Mammary epithelial cell (primary cell): ENCODE measurements at places on chromosomes 3 and 15.

DNA sequence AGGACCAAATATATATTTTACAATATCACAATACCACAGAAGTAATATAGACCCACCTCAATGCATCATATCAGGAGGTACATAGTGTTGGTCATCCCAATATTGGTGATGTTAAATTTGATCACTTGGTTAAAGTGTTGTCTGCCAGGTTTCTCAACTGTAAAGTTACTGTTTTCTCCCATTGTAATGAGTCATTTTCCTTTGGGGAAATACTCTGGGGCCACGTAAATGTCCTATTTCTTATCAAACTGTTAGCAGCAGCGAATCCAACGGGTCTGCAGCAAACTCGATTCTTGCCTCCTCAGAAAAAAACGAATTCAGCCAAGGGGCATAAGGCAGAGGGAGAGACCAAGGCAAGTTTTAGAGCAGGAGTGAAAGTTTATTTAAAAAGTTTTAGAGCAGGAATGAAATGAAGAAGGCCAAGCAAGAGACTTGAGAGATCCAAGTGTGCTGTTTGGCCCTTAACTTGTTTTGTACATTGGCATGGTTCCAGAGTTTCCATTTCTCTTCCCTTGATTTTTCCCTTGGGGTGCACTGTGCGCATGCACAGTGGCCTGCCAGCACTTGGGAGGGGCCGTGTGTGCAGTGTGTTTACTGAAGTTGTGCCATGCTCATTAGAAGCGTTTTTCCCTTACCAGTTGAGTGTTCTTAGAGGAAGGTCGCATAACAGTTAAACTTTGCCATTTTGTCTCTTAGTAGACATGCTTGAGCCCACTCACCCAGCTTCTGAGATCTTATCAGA, 512.5 kb downstream of the AGBL1 start:
- DNase-seq = no peak

- DNase-seq = no peak
Measured at GRCh38 chr15:61030451-61030850, 198.7 kb downstream of the RORA start.

GRCh38 chr3:127598841-127599570, 795 bp downstream of the MCM2 start:
- DNase-seq = peak; percentile 14

DNA sequence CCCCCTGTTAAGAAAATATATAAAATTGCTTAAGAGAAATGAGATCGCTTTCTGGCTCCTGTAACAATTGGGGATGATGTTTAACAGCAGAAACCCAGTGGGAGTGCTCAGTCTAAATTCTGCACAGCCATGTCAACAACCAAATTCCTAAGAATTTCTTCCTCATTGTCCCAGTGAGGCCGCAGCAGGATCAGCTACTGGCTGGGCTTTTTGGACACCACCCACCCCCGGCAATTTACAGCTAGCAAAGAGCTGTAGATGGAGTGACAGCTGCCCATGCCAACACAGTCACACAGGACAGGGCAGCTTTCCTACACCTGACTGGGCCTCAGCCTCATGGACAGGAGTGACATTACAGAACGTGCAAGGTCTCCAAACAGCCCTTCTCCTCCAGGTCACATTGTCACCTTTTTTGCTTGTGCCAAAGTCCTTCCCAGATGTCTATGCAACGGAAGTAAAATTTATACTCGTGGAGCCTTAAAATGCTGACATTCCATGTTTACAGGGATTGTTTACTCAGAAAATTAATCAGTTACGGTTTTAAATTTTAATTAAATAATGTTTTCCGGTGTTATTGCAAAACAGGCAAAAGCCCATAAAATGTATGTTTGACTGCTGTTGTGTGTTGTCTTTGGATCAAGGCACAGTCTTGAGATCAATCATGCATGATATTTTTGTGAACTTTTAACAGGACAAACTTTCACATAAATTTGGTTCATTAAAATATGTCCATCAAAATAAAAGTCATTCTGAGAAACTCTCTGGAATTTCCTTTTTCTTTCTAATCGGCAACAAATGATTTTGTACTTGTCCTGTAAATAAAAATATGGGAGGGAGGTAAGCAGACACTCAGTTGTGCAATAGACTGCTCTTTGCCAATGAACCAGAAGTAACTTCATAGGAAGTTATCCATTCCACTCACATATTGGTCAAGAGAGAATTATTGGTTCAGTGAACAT, 943.2 kb downstream of the MCTP2 start:
- no peak for DNase-seq

- DNase-seq = no peak
Measured at GRCh38 chr15:51022206-51022605, 72.5 kb downstream of the TNFAIP8L3 start.

DNA sequence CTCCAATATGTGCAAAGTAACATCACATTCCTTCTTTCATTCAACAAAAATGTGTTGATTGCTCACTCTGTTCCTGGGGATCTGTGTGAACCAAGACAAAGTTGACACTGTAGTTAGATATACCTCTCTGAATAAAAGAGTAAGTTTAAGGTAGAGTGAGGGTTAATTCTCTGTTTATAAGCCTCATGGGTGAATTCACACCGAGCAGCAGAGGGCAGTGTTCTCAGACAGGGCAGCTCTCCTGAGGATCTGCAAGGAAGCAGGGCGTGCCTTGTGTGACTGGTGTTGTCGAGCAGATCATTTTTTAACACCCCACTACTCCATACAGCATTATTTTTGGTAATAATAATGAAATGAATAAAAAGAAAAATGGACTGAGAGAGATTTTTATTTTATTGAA, 34.4 kb downstream of the PAQR9 start:
- DNase-seq = peak; percentile 58

DNA sequence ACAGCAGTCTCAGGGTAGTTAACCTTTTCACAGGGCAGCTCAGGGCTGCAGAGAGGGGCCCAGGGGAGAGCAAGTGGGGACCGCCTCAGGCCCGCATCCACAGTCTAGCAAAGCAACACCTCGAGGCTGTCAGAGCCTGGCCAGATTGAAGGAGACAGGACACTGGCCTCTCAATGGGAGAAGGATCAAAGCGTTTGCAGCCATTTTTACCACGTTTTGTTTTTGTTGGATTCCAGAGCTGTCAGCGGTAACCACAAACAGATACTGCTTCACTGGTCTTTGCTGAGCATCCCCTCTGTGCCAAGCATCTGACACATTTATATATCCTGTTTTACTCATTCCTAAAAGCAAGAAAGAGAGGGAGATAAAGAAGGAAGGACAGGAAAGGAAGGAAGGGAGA, 153.8 kb downstream of the SHQ1 start:
- DNase-seq = no peak

DNA sequence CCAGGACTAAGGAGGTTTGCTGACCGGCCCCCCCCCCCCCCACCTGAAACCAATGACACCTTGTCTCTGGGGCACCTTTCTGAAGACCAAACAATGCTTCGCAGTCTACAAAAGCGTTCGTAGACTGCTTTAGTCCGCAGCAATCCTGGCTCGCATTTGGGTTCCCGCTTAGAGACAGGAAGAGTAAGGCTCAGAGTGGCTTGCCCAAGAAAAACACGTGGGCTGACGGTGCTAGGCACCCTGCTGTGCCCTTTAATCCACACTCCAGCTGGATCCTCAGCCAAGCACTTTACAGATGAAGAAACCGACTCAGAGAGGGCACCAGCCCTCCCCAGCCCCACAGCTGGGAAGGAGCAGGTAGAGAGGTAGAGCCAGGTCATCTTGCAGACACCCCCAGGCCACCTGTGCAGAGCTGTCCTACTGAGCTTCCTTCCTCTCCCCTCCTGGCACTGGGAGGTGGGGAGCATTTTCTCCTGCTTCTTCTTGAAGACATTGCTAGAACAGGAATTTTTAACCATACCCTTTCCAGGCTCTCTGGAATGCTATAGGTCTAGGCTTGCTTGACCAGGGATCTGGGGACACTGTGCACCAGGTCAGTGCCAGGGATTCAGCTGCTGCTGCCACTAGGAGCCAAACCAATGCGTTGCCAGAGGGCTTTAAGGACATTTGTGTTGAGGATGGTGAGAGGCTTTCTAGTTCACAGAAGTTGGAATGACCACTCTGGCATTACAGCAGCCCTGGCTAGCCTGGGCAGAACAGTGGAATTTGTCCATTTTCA, 1.0 kb upstream of the KLF15 start:
- DNase-seq = no peak

- DNase-seq = no peak
Measured at GRCh38 chr15:83710452-83710851, 56.5 kb downstream of the ADAMTSL3 start.

- no peak for DNase-seq
Measured at GRCh38 chr15:68634122-68634482, 55.3 kb downstream of the CORO2B start.

GRCh38 chr3:50649451-50649931, 25.2 kb upstream of the DOCK3 start:
- DNase-seq = no peak

GRCh38 chr15:55894399-55894965, 98.9 kb downstream of the NEDD4 start:
- peak; percentile 29 for DNase-seq

- peak; percentile 27 for DNase-seq
Measured at GRCh38 chr3:192772240-192772894, 45.0 kb upstream of the FGF12 start.

- DNase-seq = no peak
Measured at GRCh38 chr3:159856590-159857104, 132.0 kb upstream of the IL12A start.

- no peak for DNase-seq
Measured at GRCh38 chr15:35605764-35606449, 59.9 kb upstream of the DPH6 start.

- DNase-seq = no peak
Measured at GRCh38 chr3:30581067-30581585, 25.3 kb upstream of the TGFBR2 start.

DNA sequence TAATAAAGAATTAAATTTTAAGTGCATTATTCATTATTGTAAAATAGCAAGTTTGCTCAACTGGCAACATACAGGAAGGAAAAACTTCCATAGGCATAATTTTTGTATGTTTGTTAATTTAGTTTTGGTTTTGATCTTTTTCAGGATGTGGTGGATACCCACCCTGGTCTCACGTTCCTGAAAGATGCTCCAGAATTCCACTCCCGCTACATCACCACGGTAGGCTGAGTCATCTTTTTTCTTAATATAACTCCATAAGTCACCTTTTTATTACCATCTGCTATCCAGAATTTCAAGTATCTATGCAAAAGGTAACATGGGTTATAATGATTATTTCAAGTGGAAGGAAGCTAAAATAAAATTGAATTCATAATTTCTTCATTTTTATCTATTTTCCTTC, 104.8 kb downstream of the PPP2R3A start:
- peak; percentile 80 for DNase-seq

- peak; percentile 36 for DNase-seq
Measured at GRCh38 chr15:39874890-39875549, 45.0 kb downstream of the GPR176 start.

GRCh38 chr15:79656151-79657000, 224.2 kb downstream of the MINAR1 start:
- no peak for DNase-seq

GRCh38 chr15:44738340-44738984, 2.1 kb downstream of the TRIM69 start:
- peak; percentile 35 for DNase-seq

DNA sequence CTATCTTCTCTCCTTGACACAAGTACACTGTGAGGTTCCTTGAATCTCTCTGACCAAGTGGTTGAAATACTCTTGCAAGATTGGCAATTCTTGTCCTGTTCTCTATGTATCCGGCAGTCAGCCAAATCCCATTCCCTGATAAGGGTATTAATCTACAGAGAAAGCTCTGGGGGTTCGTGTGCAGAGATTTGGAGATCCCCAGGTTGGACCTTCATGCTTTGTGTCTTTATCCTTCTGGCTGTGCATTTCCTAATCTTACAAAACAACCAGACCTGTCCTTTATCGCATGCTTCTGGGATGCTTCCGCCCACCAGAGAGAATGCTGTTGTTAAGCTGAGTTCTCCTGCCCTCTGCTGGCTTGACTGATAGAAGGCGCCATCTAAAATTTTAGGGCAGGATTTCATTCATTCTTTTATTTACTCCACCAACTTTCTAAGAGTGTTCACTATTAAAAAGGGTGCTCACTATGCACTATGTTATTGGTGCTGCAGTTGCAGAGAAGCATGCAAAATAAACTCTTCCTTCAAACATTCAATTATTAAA, 8.6 kb upstream of the SST start:
- DNase-seq = peak; percentile 23
